ENCODE measurements at places on chromosomes 16 and 17.

- no peak for DNase-seq
Measured at GRCh38 chr16:88454523-88454947, 1.5 kb downstream of the ZFPM1 start.

DNA sequence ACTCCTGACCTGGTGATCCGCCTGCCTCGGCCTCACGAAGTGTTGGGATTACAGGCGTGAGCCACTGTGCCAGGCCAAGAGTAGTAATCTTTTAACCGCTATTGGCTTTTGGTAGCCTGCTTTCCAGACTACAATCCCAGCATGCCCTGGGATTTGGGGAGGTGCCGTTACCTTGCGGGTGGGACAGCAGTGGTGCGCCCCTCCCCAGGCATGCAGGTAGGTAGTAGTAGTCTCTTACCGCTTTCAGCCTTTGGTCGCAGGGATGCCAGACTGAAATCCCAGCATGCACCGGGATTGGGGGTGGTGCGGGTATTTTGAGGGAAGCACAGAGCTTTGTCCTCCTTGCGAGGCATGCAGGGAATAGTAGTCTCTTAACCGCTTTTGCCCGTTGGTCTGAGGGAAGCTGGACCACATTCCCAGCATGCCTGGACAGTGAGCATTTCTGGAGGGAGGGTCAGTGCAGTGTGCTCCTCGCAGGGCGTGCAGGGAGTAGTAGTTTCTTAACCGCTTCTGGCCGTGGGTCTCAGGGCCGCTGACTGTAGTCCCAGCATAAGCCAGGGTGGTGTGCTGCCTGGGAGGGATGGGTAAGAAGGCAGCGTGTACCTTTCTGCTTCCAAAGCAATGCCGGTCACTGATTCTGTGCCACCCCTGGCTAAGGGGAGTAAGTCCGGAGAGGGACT, 1686.8 kb downstream of the TP53TG3F start:
- no peak for DNase-seq

DNA sequence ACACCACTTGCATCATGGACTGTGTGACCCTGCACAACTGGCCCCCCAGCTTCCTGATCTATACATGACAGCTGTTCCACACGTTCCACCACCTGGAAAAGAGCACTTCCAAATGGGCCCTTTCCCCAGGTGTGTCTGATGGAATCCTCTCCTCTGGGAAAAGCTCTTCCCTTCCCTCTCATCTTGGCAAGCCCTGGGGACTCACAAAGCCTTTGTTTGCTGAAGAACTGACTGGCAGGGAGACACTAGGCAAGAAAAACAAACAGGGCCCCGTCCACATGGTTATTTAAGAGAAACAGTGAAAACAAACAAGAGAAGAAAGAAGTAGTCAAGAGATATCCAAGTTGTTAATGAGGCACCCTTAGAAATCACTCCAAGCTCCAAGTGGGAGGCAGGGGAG, 52.6 kb downstream of the C16orf95 start:
- DNase-seq = no peak

DNA sequence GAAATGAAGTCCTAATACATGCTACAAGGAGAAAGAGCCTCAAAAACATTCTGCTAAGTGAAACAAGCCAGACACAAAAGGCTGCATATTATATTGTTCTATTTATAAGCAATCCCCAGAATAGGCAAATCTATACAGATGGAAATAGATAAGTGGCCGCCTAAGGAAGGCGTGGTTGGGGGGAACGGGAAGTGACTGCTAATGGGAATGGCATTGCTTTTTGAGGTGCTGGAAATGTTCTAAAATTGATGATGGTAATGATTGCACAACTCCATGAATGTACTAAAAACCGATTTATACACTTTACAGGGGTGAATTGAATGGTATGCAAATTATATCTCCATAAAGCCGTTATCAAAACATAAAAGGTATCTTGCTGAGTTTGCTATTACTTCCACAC, 67.7 kb downstream of the GAS7 start:
- DNase-seq = no peak

GRCh38 chr17:67360880-67361279, 5.5 kb downstream of the PSMD12 start:
- DNase-seq = no peak

- no peak for DNase-seq
Measured at GRCh38 chr17:6108987-6109386, 38.8 kb downstream of the WSCD1 start.
